CD4-positive, alpha-beta T cell treated with Interleukin-15 for 1 hour (primary cell): ENCODE measurements at places on chromosomes 6 and 20.

DNA sequence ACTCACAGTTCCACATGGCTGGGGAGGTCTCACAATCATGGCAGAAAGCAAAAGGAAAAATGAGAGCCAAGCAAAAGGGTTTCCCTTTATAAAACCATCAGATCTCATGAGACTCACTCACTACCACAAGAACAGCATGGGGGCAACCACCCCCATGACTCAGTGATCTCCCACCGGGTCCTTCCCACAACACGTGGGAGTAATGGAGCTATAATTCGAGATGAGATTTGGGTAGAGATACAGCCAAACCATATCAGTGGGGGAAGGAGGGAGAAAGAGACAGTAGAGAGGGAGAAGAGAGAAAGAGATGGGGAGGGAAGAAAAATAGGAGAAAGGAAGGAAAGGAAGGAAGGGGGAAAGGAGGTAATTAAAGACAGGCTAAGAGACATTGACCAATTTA is 30.1 kb downstream of the GMDS start:
- DNase-seq, result no peak

DNA sequence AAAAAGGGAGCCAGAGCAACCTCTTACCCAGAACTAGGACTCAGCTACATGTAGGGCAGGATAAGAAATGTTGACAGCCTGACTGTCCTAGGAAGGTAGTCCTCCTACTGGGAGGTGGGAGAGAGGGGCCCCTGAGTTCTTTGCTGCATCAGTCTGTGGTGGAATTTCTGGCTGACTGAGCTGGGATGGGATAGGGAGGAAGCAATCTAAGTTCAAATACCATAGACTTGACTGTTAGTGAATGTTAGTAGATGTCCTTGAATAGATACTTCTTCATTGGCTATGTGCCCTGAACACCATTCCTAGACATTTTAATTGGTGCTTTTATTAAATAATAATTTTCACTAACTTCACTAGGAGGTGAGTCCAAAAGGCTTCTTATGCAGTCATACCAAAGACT is 1343.6 kb upstream of the CITED2 start:
- DNase-seq, result no peak

- no peak for DNase-seq
Measured at GRCh38 chr6:7254980-7255835, 57.8 kb downstream of the SSR1 start.

DNA sequence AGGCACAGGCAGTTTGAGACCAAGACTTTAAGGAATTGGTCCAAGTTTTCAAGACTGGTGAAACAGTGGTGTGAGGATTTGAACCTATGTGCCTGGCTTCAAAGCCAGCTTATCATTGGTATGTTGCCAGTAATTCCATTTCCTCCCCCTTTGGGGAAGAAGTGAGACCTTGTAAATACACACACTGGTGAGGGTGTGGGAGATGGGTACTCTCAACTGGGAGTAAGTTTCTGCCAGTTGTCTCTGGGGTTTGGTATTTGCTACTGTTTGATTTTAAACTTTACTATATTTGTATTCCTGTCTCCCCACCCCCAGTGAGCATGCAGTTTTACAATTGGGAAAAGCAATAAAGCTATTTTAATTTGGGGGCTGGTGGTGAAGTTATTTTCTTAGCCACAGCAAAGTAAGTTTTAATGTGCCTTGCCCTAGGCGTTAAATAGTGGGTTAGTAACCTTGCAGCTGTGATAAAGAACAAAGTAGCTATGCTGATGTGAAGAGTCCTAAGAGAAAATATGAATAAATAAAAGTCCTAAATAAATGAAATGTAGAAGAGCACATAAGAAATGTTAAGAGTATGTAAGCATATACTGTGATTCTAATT is 31.0 kb downstream of the SNX9 start:
- no peak for DNase-seq
